ENCODE measurements at places on chromosomes 12 and 14.

DNA sequence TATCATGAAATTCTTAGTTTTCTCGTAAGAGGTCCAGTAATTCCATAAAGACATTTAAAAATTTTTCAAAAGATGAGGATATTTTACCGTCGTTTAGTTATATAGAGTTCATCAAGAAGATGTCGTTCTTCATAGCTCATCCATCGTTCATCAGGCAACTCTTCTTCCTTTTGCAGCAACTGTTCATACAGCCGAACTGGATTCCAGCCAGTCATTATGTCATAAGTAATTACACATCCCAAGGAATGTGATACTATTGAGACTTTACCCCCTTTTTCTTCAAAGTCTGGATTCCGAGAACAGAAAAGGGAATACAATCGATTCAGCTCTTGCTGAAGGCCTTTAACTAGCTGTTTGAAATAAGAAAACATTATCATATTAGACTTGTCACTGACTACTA, 90.3 kb downstream of the DDHD1 start:
- DNase-seq, result no peak

- DNase-seq, result no peak
Measured at GRCh38 chr12:82970614-82971013, 283.9 kb downstream of the TMTC2 start.

- DNase-seq, result no peak
Measured at GRCh38 chr14:71399057-71399487, 491.8 kb downstream of the PCNX1 start.

GRCh38 chr12:31835276-31835882, 106.6 kb upstream of the AMN1 start:
- DNase-seq, result no peak

- no peak for DNase-seq
Measured at GRCh38 chr12:22712083-22712482, 87.1 kb downstream of the ETNK1 start.

GRCh38 chr12:21476949-21477348, 24.5 kb downstream of the RECQL start:
- DNase-seq, result no peak

DNA sequence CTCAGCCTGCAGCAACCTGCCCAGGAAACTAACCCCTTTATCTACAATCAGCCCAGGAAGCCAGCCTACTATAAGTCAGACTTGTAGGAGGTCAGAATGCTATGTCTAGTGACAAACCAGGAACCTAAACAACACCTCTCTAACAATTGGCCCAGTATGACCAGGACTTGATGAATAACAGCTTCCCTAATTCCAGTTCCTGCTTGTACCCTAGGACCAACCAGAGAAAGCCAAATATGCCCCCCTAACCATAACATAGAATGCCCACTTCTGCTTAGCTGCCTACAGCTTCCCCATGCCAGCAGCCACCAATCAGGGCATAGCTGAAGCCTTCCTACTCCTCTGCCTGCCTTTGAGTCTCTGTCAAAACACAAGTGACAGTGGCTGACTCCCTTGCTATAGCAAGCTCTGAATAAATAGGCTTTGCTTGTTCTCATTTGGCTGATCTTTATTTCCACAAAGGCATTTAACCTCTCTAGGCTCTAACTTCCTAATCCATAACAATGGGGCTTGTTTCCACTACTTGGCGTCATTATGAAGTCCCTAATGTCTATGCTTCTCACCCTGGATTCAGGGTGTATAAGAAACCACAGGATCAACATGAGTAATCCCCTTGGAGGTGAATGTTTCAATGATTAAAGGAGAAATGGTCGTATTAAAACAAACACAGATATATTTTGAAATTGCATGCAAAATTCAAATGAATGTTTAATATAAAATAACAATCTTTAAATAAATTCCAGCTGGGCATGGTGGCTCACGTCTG, 220.2 kb downstream of the ANO6 start:
- DNase-seq, result no peak

DNA sequence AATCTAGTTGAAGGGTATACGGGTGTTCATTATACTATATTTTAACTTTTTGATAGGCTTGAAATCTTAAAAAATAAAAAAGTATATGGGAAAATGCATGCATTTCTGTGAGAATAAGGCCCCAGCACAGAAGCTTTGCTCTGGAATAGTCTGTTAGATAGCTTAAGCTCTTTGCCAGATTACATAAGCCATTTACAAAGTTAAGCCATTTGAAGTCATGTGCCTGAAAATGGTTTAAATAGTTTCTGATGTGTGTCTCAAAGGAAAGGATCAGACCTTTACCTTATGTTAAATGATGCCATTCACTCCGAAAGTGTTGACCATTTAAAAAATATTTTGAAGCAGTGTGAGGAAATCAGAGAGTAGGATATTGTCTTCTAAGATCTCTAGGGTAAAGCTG, 51.3 kb downstream of the WASHC4 start:
- DNase-seq, result no peak

GRCh38 chr12:49583366-49584094, 15.6 kb upstream of the MCRS1 start:
- no peak for DNase-seq

DNA sequence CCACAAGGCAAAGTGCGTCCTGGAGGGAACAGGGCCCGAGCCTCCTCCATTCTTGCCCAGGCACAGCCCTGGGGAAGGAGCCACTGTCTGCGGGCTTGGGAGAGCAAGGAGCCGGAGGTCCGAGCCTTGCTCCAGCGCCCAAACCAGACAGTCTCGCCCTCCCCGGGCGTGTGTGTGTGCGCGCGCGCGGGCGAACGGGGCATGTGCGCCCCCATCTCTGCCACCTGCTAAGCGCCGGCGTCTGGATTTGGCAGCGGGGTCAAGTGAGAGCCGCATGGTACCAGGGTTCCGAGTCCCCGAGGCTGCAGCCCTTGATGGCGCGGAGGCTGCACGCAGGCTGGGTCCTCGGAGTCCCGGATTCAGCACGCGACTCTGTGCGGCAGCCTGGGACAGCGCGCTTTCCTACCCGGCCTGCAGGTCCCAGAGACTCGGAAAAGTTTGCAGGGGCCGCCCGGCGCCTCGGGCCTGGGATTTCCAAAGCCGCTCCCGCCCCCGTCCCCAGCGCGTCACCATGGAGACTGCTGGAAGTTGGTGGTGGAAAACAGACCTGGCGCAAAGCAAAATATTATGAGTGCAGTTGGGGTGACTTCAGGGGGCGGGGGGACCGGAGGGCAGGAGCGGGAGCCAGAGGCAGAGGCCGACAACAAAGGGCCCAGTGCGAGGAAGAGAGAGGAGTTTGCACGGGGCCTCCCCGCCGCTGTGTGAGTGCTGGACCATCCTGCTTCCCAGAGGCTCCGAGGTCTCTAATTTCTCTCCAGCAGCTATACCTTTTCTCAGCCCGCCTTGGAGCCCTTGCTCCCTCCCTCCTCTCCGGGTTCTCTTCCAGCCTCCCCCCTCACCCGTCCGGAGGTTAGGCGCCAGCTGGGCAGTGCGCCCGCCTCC, 4.2 kb downstream of the RFX4 start:
- DNase-seq, result no peak

- DNase-seq, result no peak
Measured at GRCh38 chr14:56119201-56119981, 1.2 kb downstream of the PELI2 start.

- DNase-seq, result no peak
Measured at GRCh38 chr12:96986883-96987523, 79.9 kb downstream of the NEDD1 start.

DNA sequence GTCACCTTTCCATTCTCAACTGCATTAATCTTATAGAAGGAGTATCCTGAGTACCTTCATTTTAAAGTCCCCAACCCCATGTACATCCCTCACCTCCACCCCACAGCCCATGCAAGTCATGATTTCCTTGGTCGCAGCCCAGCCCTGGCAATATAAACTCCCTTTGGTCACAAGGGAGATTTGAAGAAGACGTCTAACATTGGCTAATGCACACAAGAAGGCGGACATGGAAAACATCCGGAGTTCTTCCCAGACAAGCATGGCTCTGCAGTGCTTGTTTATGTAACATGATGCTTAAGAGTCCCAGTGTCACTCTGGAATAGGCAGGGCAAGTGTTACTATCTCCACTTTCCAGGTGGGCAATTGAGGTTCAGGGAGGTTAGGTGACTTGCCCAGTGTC, 277.6 kb downstream of the DPF3 start:
- no peak for DNase-seq

- DNase-seq, result no peak
Measured at GRCh38 chr12:7349418-7349817, 45.5 kb downstream of the ACSM4 start.

DNA sequence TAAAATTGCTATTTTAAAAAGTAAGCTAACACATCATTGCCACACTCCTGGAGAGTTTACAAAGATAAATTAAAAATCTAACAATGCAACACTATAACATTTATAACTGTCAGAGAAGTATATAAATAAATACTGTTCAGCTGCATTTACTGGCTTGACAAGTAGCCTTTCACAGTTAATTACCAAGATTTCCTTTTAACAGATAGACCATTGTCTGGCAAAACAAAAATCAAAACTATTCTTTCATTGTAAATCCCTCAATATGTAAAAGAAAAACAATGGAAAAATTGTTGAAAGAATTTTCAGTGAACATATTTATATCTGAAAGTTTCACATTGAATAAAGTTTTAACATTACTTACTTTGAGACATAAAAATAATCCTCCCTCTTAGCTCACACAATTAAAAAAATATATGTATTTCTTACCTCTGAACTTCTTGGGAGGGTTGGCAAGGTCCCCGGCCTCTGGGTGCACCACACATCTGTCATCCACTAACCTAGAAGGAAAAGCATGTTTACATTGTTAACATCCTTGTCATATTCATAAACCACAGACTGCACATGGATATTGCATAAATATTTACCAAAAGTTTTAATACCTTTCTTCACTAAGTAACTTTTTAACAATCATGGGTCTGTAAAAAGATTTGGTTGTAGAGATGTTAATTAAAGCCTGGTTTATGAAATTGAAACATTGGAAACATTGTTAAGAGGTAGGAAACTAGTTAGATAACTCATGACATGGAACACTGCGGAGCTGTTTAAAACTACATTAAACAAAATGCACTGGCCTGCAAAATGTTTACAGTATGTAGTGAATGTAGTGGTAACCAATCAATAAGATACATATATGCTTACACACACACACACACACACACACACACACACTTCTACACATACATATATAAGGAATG, 43.0 kb downstream of the ITPR2 start:
- no peak for DNase-seq

- no peak for DNase-seq
Measured at GRCh38 chr14:93655078-93655750, 133.1 kb downstream of the PRIMA1 start.

DNA sequence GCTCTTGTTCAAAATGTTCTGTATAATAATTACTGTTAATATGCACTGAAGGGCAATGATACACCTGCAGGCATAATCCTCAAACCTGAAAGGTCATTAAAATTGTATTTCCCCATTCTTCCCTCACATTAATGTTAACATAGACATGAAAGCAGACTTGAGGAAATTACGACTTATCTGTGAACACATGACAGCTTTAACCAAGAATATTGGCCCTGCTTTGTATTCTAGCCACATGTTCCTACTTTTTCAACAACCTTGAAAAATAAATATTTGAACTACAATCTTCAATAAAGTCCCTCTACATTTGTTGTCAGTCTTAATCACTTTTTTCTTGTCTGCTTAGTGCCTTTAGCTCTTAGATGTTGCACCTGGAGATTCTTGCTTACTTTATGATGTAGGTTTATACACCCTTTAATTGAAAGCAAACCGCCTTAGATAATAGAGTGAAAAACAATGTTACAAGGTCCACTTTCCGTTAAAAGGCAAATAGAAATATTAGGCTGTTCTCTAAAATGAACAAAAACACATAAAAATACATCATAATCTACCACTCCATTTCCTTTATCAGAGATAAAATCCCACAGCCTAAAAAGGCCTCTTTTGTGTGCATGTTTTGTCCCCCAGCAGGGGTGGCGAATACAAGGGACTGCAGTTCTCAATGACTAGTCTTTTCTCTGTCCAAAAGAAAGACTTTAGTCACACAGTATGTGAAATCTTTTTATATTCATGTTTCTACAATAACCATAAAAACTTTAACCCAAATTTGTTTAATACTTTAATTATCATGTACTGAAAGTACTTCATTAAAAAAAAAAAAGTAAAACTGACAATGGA, 55.9 kb downstream of the ZFC3H1 start:
- no peak for DNase-seq

DNA sequence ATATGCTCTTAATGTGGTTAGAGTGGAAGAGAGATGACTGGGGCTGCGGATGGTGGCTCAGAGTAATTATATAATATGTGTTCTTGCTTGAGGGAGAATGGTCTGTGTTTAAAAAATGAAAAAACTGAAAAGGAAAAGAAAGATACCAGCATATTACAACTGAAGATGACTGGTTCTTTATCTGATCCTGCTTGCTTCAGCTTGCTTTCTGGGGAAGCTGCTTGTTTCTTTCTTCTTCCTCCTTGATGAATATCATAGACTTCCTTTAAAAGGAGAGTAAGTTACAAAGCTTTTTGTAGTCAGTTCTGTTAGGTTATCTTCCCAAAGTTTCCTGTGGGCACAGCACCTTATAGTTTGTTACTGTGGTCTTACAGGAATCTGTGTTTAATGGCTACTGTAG, 210.9 kb downstream of the ERC1 start:
- DNase-seq, result no peak

- peak; percentile 30 for DNase-seq
Measured at GRCh38 chr12:49017891-49018260, 700 bp downstream of the PRKAG1 start.

DNA sequence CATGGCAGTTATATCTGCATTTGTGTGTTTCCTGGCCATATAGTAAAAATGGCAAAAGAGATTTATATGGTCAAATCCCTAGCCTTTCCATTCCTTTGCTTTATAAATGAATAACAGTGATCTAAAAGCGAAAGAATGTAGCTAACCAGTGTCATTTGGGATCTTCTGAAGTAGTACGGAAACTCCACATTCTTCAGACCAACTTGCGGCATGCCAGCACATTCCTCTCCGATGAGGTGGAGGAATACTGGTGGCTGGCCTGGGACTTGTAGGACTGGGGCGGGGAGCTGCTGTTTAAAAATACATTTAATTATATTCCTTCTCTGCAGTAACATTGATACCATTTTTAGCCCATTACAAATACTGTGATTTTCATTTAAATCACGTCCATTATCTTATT, 85.3 kb downstream of the SAMD4A start:
- no peak for DNase-seq

DNA sequence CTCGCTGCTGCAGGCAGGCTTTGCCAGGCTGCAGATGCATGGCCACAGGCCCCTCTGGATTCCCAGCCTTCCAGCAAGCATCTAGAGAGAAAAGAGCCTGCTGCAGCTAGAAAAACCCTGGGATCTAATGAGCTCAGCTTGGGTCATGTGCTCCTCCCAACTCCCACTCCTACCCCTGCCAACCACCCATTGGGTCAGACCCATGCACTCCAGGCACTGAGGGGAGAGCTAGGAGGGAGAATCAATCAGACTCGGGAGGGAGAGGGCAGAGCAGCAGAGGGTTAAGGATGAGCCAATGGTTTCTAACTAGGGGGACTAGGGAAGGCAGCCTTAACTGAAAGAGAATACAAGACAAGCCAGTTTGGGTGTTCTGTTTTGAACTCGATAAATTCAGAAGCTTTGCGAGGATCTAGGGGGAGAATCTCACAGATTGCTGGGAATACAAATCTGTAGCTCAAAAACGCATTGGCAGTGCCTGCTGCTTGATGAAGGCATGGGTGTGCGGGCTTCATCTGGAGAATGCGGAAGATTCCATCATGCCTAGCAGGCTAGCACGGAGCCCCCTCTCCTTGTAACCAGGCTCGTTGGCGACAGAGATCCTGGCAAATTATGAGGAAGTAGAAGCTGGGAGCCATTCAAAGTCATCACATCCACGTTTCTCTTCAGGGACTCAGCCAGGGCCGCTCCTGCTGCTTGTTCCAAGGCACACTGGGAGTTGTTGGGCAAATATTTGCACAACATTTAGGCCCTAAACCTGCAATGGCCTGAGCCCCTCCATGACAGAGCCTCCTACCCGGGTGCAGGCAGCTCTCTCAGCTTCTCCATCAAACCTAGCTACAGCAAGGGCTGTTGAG, 56.4 kb downstream of the VCPKMT start:
- no peak for DNase-seq

All from stimulated activated CD4-positive, alpha-beta T cell treated with anti-CD3 and anti-CD28 coated beads, Interleukin-4, amount 100 ng/mL, for 4 hours (primary cell).